CD4-positive, alpha-beta T cell treated with Interleukin-2 at 100 ng/mL for 4 hours (primary cell): ENCODE measurements at places on chromosomes 13 and 19.

DNA sequence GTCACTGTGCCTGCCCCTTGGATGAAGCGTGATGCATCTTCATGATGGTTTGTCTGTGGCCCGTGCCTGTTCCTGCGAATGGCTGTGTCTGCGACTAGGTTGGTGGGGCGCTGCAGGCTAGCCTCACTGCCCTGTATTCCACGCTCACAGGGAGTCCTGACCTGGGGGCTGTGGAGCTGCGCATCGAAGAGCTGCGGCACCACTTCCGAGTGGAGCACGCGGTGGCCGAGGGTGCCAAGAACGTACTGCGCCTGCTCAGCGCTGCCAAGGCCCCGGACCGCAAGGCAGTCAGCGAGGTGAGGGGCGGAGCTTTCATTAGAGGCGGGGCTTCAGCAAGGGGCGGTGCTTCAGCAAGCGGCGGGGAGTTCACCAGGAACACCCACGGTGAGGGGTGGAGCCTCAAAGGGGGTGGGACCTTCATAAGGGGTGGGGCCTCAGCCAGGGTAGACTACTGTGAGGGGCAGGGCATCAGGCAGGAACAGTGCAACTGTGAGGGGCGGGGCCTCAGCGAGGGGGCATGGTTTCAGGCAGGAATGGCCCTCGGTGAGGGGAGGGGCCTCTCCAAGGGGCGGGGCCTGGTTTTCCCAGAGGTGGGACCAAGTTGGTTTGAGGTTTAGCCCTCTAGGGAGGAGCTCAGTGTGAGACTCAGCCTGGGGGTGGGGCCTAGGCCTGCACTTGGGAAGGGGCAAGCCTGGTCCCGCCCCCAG is 17.2 kb downstream of the PKN1 start:
- DNase-seq: peak; percentile 21

DNA sequence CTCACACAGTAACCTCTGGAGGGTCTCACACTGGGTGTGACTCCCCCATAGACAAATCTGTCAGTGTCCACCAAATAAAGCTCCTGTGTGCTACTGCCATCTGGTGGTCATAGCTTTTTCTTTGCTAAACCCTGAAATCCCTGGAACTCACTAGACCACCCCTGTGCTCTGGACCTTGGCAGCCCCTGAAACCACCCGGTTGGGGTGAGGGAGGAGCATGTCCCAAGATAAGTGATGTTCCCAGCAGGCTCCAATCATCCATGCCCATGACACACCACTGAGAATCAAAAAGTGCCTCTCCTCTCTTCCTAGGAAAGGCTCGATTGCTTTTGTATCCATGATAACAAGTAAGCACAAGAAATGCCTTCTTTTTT is 6.5 kb upstream of the HSD17B14 start:
- DNase-seq: peak; percentile 65

- no peak for DNase-seq
Measured at GRCh38 chr19:48556163-48556562, 4.2 kb downstream of the SULT2B1 start.

DNA sequence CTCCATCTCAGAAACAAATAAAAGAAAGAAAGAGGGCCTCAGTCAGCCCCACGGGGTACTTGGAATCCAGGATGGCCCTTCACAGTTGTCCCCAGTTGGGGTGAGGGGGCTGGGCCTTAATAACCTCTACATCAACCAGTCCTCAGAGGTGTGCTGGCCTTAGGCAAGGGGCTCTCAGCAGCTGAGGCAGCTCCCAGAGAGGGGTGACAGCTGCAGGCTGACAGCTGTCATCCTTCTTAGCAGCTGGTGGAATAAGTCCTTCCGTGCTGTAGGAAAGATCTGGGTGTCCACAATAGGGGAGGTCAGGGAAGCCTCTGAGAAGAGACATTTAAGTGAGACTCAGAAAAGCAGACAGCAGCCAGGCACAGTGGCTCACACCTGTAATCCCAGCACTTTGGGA is 7.4 kb downstream of the BCAM start:
- DNase-seq: no peak

DNA sequence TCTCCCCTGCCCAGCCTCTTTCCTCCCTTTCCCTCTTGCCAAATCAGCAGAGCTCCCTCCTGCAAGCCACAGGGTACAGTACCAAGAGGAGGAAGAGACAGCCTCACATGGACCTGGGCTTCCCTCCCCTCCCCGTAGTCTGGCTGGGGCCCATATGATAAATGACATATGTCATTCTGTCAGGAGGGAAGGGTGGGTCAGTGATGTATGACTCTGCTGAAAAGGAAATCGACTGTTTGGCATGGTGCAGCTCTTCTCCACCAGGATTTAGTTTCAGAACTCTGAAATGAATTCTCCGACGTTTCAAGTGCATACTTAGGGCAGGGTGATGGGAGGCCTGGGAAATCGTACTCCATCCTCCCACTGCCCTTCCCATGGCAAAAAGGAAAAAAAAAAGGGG is 9.8 kb downstream of the TSHZ3 start:
- DNase-seq: no peak

GRCh38 chr13:80989241-80989640 is 648.3 kb upstream of the SPRY2 start:
- DNase-seq: no peak

DNA sequence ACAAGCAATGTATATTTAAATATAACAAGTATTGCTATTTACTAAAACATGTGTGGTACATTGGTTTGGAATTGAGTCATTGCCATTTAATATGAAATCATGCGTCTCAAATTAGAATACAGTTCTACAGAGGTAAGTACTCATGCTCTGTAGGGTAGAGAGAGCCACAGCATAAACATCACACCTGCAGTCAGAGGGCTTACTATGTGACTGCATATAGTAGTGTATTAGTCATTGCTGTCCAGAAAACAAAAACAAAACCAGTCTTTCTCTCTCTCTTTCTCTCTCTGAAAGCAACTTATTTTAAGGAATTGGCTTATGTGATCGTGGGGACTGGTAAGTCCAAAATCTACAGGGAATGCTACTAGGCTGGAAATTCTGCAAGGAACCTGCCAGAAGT is 370.3 kb downstream of the GPC5 start:
- DNase-seq: no peak

DNA sequence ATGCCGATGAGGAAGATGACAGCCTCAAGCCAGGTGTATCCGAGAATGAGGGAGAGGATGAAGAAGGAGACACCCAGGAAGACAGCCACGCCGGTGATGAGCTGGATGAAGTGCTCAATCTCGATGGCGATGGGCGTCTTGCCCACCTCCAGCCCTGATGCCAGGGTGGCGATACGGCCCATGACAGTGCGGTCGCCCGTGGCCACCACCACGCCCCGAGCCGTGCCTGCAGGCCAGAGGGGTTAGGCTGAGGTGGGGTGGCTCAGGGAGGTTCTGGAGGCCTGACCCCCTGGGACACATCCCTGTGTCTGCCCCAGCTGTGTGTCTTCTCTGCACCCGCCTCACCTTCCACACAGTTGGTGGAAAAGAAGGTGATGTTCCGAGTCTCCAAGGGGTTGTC is 9.1 kb downstream of the ATP1A3 start:
- DNase-seq: no peak

DNA sequence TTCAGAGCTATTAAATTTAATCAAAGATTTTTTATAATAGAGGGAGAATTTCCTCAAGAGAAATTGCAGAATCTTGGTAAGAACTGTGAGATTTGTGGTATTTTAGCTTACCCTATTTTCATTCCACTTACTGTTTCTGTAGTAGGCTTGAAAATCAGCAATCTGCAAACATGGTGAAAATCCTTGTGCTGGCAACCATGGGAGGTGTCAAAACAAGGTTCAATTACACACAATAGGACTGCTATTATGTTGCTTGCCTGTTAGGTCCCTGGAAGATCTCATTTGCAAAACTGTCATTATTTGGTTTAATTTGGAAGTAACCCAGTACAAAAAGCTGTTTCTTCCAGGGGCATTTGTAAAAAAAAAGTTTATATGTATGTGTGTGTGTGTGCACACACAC is 662.8 kb upstream of the SLITRK6 start:
- DNase-seq: no peak

GRCh38 chr13:52405767-52406494 is at the start of gene THSD1:
TSS of gene THSD1 (minus strand) at chr13:52406172. CDS start at chr13:52402600, 3,572 bp downstream.
- DNase-seq: no peak

GRCh38 chr19:48770734-48771472 is 15.6 kb downstream of the FGF21 start:
- no peak for DNase-seq

DNA sequence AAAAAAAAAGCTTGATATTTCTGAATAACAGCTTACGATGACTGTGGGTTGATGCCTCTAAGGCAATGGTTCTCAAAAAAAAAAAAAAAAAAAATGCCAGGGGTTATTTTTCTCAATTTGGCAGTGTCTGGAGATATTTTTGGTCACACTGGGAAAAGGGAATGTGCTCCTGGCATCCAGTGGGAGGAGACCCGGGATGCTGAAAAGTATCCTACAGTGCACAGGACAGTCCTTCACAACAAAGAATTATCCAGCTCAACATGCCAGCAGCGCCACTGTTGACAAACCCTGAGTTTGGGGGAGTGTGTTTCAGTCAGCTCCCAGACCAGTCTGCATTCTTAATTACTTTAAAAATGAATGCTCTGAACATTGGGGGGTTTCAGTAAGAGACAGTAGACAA is 54.5 kb downstream of the FLT3 start:
- no peak for DNase-seq

GRCh38 chr13:47135800-47136503 is 239.1 kb upstream of the HTR2A start:
- no peak for DNase-seq

DNA sequence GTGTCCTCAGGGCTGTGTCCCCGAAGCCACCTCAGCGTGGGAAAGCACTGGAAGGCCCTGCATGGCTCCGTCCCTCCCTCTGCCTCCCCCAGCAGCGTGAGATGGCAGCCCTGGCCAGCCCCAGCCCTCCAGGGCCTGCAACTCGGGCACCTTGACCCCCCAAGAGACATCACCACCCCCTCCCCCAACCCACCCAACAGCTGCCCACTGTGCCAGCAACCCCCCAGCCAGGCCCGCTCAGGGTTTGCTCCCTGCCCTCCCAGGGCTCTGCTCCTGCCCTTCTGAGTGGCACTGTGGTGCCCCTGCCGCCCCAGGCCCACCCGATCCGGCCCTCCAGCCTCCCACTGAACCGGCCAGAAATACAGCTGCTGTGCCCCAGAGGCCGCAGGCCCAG is 1.5 kb upstream of the ASPDH start:
- no peak for DNase-seq
